ENCODE measurements at places on chromosomes 11 and 22.

DNA sequence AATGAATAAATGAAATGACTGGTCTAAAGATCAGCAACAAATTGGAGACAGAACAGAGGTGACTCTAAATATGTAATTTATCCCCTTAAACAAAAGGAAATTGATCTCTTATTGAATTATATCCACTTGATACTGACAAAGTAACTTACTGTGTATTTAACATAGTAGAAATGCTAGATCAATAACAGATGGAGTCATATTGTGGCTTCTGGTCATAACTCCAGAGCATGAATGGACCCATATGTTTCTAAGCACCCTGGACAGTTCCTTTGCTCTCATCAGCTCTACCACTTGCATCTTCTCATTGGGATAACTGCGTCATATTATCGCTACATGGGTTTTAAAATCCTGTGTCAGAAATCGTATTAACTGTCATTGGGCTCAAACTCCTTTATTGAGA is 222.3 kb downstream of the ETS1 start:
- no peak for DNase-seq

- DNase-seq: no peak
These were observed 25.6 kb downstream of the PARVB start for GRCh38 chr22:44049486-44050231.

DNA sequence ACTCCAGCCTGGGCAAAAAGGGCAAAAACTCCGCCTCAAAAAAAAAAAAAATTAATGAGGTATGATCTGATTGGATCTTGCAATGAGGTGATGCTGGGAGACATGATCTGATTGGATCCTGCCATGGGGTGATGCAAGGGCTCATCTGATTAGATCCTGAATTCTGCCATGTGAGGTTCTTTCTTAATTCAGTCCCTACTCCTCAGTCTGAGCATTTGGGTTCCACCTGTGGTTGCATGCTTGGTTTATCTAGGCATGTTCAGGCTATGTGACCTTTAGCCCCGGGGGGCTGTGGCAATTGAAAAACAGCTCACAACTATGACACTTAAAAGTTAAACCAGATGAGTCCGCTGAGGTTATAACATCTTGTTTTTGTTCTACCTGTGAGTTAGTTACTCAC is 4.8 kb upstream of the TRIM6 start:
- no peak for DNase-seq

GRCh38 chr22:39241794-39242594 is 2.8 kb downstream of the PDGFB start:
- no peak for DNase-seq

GRCh38 chr11:74992852-74993251 is 4.1 kb downstream of the NEU3 start:
- DNase-seq: no peak

- DNase-seq: no peak
These were observed 32.0 kb downstream of the LRRC32 start for GRCh38 chr11:76638270-76639197.

GRCh38 chr11:116602637-116602942 is 170.2 kb downstream of the BUD13 start:
- DNase-seq: no peak

DNA sequence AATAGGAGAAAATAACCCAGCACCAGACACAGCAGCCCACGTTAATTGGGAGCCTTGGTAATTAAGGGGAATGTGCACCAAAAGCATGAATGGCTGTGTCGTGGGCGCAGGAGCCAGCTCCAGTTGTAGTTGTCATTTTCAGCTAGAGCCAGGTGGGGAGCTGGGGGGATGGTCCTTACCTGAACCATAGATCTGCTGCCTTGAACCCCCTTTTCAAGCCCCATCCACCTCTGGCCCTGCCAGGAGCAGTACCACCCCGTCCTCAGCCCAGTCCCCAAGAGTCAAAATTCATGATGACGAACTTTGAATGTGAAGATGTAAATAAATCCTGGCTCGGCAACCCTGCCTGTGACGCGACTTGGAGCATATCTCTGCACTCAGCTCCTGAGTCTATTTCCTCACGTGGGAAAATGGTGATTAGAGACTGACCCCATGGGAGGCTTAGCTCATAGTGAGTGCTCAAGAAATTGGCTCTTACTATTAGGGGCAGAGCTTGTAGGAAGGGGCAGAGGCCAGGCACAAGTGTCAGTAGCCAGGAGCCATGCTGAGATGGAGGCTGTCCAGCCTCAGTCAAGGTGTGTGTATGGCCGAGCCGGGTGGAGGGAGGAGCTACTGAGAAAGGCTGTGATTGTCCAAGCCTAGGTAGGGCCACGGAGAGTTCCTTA is 794 bp upstream of the FXYD6 start:
- no peak for DNase-seq

DNA sequence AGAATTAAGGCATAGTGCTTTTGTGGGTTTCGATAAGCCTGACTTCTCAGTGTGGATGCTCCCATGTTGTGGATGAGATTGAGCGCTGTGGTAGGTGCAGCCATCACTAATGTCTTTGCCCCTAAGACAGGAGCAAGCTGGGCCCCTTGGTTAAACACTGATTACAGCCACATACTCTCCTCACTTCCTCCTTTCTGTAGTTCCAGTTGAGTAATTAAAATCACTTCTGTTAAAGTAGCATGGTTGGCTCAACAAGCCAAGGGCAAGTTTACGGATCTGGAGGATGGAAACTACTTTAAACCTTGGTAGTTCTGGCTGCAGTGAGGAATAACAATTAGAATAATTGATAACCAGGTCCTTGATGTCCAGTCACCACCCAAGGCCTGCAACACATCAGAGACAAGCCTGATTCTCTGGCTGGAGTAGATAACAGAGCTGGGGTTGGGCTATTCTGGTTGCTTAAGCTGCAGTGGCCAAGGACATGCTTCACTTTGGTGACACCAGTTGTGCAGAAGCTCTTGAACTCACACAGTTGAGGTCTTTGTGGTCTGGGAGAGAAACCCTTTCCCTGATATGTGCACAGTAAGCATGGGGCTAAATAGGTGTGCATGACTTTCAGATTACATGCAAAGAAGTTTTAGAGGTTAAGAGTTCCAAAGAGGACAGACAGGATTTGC is 81.3 kb downstream of the KIRREL3 start:
- no peak for DNase-seq

GRCh38 chr11:22197139-22198005 is 4.5 kb downstream of the ANO5 start:
- no peak for DNase-seq

DNA sequence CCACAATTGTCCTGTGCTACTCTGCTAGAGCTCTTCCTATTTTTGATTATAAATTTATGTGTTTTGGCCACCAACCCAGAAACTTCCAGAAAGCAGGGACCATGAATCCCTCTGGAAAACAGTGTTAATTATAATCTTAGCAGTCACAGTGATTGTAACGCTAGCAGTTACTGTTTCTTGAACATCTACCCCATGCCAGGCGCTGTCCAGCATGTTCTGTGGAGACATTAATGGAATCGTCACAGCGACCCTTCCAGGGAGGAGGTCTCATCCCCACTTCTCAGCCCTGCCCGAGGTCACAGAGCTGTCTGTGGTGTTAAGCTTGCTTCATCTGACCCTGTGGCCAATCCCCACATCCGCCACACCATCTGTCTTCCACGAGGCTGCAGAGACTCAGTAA is 13.9 kb upstream of the PNPLA5 start:
- DNase-seq: no peak

GRCh38 chr11:86370171-86370570 is 4.5 kb upstream of the CCDC81 start:
- no peak for DNase-seq

GRCh38 chr11:110098645-110099044 is 5.5 kb downstream of the ZC3H12C start:
- no peak for DNase-seq

DNA sequence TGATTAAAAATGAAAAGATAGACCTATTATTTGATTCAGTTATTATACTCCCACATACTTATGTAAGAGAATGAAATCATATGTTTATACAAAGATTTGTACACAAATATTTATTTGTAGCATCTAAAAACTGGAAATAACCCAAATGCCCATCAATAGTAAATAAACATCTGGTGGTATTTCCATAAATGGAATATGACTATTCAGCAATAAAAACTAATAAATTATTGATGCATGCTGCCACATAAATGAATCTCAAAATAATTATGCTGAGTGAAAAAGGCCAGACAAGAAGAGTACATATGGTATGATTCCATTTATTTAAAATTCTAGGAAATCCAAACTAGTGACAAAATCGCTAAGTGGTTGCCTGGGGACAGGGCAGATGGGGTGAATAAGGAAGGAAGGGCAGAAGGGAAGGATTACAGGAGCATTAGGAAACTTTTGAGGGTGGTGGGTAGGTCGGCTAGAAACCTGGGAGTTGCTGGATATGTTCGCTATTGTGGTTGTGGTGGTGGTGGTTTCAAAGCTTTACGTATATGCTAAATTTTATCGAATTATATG is 41.5 kb downstream of the JAM3 start:
- DNase-seq: no peak

DNA sequence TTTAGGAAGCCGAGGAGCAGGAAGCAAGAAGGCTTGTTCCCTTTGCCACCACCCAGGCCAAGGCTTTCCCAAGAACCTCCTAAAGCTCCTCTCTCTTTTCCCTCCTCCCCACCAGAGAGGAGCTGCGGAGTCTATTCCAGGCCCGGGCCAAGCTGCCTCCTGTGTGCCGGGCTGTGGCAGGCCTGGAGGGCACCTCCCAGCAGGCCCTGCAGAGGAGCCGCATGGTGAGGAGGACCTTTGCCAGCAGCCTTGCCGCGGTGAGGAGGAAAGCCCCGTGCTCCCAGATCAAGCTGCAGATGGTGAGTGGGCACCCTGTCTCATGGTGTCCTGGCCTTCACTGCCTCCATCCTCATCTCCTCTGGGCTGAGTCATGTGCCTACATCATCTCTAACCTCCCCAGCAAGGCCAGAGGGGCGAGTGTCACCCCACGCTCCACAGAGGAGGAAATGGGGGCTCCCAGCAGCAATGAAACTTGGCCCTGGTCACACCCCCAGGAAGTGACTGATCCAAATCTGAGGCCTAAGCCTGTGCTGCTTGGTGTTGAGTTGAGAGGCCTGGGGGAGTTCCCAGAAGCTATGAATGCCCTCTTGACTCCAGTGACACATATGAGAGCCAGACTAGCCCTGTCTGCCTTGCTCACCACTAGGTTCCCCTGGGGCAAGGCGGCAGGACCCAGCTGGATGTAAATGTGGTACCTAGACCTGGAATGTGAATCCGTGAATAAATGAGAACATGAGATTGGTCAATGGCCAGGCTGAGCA is 104.2 kb downstream of the MYO18B start:
- no peak for DNase-seq

GRCh38 chr11:112999520-112999919 is 38.3 kb downstream of the NCAM1 start:
- DNase-seq: no peak

DNA sequence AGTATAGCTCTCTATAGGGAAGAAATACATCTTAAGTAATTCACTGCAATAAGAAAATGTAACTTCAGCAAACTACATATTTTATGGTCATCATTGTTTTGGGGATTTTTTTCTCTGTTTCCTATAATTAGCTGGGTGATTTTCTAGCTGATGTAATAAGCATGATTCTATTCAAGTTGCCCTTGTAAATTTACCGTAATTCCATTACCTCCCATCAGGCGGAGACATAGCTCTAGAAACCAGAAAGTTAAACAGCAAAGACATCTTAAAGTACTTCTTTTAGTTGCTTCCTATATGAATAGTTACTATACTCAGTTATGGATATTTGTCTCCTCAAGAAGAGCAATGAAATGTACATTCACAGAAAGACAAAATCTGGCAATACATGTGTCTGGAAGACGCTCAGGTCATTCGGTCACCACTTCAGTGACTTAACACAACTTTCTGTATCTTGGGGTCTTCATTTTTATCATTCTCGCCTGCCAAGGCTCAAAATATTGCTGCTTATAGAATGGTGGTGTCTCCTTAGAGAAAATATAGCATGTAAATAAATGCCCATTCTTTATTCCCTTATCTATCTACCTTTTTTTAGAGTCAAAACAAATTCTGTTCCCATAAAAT is 239.9 kb upstream of the ZC3H12C start:
- DNase-seq: no peak

DNA sequence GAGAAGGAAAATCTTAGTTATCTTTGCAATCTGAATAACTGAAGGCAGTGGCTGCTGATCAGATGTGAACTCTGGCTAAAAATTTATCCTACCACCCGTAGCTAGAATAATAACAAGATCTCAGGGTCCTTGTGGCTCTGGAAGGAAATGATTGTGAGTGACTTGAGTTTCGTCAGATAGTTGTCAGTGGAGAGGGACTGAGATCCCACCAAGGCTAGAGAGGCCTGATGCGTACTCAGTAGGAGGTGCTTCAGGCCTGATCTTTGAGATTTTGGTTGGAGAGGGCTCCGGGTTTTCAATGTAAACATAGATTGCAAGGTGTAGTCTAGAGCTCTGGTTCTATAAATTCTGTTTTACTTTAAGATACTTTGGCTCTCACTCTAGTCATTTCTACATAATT is 1.4 kb downstream of the MADD start:
- DNase-seq: no peak

DNA sequence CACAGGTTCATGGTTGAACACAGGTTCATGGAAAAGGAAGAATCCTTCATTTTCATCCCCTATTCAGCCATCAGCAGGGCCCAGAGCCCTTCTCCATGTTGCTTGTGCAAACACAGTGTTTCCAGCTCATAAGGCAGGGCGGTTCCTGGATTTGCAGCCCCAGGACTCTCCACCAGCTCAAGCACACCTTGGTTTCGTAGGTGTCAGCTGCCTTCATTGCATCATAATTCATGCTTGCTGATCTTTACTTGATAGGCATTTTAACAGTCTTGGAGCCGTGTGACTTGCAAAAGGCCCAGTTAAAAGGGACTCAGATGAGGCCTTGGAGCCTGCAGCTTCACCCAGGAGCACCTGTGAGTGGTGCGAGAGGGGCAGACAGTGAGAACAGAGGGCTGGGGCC is 318.1 kb upstream of the B3GAT1 start:
- DNase-seq: no peak

DNA sequence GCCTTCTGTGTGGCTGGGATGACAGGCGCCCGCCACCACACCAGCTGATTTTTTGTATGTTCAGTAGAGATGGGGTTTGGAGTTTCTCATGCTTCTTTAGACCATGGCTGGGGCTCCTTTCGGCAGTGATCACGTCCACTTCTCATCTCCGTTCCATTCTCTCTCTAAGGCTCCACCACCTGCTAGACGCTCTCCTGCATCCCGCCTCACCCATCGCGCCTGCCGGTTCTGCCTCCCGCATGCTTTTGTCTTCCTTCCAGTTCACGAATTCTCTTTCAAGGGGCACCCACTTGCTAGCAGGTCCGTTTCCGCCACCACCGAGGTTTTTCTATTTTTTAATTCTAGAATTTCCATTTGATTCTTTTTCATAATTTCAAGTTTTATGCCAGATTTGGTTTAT is 22.0 kb upstream of the SYT8 start:
- no peak for DNase-seq

GRCh38 chr22:23054531-23055257 is 15.6 kb upstream of the GNAZ start:
- DNase-seq: no peak

GRCh38 chr11:67820081-67820480 is 145.7 kb upstream of the ALDH3B2 start:
- no peak for DNase-seq

- no peak for DNase-seq
These were observed 32.3 kb upstream of the OR56A1 start for GRCh38 chr11:6062691-6063358.
